ENCODE measurements at places on chromosomes 1 and 21.

DNA sequence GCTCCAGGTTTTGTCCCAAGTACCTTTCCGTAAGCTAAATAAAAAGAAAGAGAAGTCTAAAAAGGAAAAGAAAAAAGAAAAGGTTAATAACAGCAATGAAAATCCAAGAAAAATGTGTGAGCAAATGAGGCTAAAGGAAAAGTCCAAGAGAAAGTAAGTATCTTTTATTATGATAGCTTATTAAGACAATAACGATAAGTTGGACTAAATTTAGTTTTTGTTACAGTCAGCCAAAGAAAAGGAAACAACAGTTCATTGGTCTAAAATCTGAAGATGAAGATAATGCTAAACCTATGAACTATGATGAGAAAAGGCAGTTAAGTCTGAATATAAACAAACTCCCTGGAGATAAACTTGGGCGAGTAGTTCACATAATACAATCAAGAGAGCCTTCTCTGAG is 31.5 kb downstream of the BRDT start:
- DNase-seq, result no peak

DNA sequence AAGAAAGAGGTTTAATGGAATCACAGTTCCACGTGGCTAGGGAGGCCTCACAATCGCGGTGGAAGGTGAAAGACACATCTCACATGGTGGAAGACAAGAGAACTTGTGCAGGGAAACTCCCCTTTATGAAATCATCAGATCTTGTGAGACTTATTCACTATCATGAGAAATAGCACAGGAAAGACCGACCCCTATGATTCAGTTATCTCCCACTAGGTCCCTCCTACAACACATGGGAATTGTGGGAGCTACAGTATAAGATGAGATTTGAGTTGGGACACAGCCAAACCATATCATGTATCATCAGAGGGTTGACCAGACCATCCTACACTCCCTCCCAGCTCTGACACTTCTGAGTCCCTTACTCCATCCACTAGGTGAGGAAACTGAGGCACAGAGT is 143.9 kb upstream of the KLHDC7A start:
- DNase-seq, result no peak

DNA sequence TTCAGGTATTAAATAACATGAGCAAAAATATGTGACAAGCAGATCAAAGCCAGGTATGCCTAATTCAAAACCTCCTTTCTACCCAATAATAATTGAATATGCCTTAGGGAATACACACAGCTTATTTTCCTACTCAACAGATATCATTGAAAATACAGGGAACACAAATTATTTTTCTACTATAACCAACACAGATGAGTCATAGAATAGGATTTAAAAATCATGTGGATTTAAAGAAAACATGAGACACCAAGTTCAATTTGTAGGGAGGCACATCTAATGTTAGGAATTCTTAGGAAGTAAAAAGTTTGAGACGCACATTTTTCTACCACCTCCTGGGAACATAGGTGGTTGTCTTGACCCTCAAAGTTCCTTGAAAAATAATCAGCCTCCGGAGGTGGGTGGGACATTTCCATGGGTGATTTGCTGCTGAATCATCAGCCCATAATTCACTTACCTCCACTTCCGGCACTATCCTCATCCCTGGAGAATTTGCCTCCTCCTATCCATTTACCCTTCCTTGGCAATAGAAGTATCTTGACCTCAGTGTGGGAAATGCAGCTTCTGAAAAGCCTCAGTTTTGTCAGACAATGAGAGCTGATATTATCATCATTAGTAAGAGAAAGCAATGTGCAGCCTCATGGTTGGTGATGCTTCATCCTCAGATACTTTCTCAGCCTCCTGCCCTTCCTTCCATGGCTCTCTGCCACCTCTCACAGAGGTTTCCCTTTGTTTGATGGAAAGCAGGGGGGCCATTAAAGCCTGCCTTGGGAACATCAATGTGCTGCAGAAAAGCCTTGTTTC is 33.5 kb upstream of the RGS4 start:
- DNase-seq, result no peak

DNA sequence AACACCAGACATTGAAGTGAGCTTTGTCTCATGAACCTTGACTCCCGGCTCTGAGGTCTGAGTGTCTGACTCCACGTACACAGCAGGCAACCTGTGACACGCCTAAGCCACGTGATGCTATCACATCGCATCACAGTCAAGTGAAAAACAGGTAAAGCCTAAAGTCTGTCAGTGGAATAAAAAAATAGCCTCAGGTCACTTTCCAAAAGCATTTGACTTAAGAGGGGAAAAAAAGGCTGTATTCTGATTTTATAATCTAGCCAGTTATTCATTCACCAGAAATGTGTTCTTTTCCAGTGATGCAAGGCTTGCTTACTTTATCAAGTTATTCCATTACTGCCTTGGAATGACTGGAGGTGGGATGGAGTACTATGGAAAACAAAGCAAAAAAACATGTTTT is 163.2 kb upstream of the HMCN1 start:
- no peak for DNase-seq

All from thyroid gland (tissue), 4 donors.